Muscle of leg (tissue), 16 donors: ENCODE measurements at places on chromosomes 3 and 15. TPM values are rescaled to one million over a fixed set of nuclear protein-coding genes. Genes with fewer than 3 reads are reported as not detected.

- H3K4me3 ChIP-seq = no peak overlapping the region
- no peaks in the 10 kb centered on the region for H3K27me3 ChIP-seq
- DNase-seq = no peak
- no peak overlapping the region for H3K27ac ChIP-seq
- no peaks in the 10 kb centered on the region for H3K36me3 ChIP-seq
Observed at GRCh38 chr3:32882603-32883025, 64.8 kb downstream of the TRIM71 start.

DNA sequence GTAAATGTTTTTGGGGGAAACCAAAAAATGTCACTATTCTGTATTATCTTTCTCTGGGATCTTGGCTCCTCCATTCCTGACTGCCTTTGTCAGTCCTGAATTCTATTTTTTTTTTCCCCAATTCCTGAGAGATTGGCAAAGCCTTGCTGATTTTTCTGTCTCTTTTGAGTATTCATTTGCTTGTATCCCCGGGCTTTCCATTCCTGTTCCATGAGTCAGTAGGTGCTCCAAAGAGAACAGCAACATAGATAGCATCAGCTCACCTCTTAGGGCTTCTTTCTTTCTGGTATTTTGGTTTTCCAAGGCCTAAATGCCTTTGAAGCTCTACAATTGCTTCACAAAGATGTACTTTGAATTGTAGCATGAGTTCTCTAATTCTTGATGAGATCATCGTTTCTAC is 271.7 kb upstream of the LRRC3B start:
- H3K27me3 ChIP-seq = no peaks in the 10 kb centered on the region
- no peaks in the 10 kb centered on the region for H3K36me3 ChIP-seq
- no peak overlapping the region for H3K27ac ChIP-seq
- no peaks in the 10 kb centered on the region for H3K4me1 ChIP-seq
- DNase-seq = no peak
- H3K4me3 ChIP-seq = no peak overlapping the region

DNA sequence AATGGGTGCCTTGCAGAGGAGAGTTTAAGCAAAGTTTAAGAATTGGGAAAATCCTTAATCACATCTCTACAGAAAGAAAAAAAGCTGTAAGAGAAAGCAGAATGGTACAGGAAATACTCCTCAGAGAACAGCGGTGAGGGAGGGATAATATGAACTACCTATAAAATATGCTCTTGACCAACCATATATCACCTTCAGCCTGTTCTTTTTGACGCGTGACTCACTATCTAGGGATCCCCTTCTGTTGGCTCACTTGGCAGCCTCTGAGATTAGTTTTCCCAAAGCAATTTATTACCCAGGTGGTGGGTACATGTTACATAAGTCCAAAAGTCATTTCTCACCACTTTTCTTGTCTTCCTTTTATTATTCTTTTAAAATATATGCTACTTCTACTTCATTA is 97.7 kb downstream of the CNTN6 start:
- H3K27ac ChIP-seq = no peak overlapping the region
- H3K36me3 ChIP-seq = no peaks in the 10 kb centered on the region
- DNase-seq = no peak

DNA sequence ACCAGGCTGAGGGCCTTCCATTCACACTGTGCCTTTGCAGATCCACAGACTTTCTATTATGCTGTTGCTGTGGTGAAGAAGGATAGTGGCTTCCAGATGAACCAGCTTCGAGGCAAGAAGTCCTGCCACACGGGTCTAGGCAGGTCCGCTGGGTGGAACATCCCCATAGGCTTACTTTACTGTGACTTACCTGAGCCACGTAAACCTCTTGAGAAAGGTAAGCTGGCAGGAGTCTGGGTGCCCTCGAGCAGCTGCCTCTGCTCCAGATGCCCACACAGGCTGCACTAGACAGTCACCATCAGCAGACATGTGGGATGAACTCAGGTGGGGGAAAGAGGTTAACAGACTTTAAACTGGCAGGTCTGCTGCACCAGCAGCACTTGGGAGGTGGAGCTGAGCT is 8.3 kb downstream of the TF start:
- no peaks in the 10 kb centered on the region for H3K27me3 ChIP-seq
- peaks cover 5% of the 10 kb centered on the region for H3K4me1 ChIP-seq
- no peak overlapping the region for H3K27ac ChIP-seq
- H3K4me3 ChIP-seq = no peak overlapping the region
- no peak for DNase-seq

DNA sequence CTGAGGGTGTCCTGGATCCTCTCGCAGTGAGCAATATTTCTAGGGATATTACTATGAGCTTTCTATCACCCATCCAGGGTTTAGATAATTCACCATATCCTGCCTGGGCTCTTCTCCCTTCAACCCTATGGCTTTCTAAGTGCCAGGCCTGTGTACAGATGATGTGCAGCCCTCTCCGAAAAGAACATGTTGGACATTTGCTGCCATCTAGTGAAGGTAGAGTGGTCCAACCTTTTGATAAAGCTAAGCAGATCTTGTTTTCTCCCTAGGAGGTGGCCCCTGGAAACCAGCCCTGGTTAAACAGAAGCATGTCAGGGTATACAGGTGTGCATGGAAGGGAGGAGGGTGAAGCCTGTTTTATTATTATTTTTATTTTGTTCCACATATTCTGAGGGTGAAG is 27.9 kb upstream of the SCN10A start:
- peak; percentile 17 for DNase-seq

GRCh38 chr3:98623572-98624280 is 30.3 kb upstream of the CPOX start:
- H3K27ac ChIP-seq = no peak overlapping the region
- no peaks in the 10 kb centered on the region for H3K27me3 ChIP-seq
- no peak for DNase-seq

DNA sequence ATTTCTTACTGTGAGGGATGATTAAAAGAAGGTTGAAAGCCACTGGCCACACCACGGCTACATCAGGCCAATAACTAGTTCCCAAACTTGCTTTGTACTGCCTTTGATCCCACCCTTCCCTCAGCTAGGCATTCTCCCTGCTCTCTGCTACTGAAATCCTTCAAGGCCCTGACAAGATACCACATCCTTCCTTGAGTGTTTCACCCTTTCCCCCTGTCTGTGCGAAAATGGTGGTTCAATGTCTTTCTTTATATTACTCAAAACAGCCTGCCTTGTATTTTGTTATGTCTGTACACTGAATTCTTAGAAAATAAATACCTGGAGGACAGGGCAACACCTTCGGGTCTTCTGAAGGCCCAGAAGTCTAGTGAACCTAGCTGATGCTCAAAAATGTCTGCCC is 932 bp upstream of the VPS8 start:
- H3K4me3 ChIP-seq = no peak overlapping the region
- no peaks in the 10 kb centered on the region for H3K27me3 ChIP-seq
- DNase-seq = no peak
- H3K4me1 ChIP-seq = peaks cover 11% of the 10 kb centered on the region
- H3K27ac ChIP-seq = no peak overlapping the region

DNA sequence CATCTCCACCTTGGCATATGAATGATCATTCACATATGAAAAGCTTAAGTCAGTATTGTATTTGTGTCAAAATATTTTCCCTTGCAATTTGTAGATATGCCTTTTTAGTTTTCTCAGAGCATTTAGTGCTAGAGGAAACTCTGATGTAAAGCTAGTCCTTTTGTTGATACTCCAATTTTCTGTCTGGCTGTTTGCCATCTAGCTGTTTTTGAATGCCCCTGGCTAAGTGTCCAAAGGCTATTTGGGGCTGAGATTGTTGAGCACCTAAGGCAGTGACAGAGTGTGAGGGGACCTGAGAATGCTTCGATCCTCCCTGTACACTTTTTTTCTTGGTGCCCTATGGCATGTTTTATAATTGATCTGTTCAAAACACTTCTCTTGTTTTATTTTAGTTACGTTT is 3.1 kb downstream of the SLC51B start:
- H3K27me3 ChIP-seq = no peaks in the 10 kb centered on the region
- no peak overlapping the region for H3K27ac ChIP-seq
- H3K4me3 ChIP-seq = no peak overlapping the region
- H3K4me1 ChIP-seq = peaks cover 32% of the 10 kb centered on the region

DNA sequence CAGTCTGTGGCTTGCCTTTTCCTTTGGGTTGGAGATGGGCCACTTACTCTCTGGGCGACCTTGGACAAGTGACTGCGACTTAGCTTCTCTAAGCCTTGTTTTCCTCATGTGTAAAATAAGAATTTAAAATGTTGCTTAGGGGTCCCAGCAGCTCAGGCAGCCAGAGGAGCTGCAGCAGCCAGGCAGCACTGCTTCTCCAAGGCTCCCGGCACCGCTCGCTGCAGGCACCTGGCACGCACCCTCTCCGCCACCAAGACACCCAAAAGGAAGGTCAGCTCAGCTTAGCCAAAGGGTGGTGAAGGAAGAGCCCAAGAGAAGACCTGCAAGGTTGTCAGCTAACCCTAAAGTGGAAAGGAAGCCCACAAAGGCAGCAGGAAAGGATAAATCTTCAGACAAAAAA is 10.7 kb upstream of the AMOTL2 start:
- DNase-seq = no peak
- H3K4me1 ChIP-seq = peaks cover 25% of the 10 kb centered on the region
- peaks cover 4% of the 10 kb centered on the region for H3K27me3 ChIP-seq
- no peak overlapping the region for H3K27ac ChIP-seq
- no peak overlapping the region for H3K4me3 ChIP-seq

DNA sequence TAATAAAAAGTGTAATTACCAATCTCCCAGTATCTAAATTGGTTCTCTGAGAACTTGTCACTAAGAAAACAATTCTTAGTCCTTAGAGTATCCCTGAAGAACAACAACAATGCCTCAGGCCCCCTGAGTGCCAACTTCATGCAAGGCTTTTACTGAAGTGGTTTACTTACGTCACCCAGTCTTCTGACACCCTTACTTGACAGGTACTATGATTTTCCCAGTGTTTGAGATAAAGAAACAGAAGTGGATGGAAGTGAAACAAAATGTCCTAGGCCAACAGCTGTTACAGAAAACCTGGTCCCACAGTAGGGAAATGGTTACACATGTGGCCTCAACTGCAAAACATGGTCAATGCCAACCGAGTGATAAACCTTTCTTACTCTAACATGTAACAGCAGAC is 331.1 kb downstream of the FOXP1 start:
- H3K4me3 ChIP-seq = no peak overlapping the region
- no peaks in the 10 kb centered on the region for H3K36me3 ChIP-seq
- no peak for DNase-seq
- peaks cover 8% of the 10 kb centered on the region for H3K4me1 ChIP-seq
- H3K27me3 ChIP-seq = no peaks in the 10 kb centered on the region
- no peak overlapping the region for H3K27ac ChIP-seq

GRCh38 chr3:175913286-175913685 is 1054.2 kb downstream of the NAALADL2 start:
- H3K27me3 ChIP-seq = no peaks in the 10 kb centered on the region
- no peak overlapping the region for H3K27ac ChIP-seq
- H3K36me3 ChIP-seq = no peaks in the 10 kb centered on the region
- peak; percentile 23 for DNase-seq

- H3K27ac ChIP-seq = no peak overlapping the region
- H3K4me3 ChIP-seq = no peak overlapping the region
- peaks cover 3% of the 10 kb centered on the region for H3K4me1 ChIP-seq
- H3K27me3 ChIP-seq = no peaks in the 10 kb centered on the region
Observed at GRCh38 chr3:99865321-99865720, 47.7 kb downstream of the CMSS1 start.

- peaks cover 77% of the 10 kb centered on the region for H3K36me3 ChIP-seq
- peak; percentile 64 for DNase-seq
- no peaks in the 10 kb centered on the region for H3K27me3 ChIP-seq
Observed at GRCh38 chr15:90482124-90483011, 47.4 kb upstream of the CRTC3 start.

DNA sequence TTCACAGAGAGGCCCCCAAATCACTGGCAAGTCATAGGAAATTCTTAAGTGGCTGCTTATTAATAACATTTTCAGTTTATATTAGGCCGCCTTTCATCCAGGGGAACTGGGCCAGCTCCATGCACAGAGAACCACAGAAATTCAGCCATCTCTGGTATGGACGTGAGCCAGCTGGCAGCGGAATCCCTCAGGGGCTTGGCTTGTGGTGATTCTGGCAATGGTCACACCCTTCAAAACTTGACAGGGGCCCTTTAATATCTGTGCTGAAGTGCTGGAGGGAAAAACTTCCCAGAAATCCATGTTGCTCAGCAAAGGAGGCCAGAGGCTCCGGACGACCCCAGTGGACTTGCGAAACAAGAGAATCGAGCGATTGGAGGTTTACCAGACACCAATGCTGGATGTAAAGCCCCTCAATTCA is 11.3 kb downstream of the PRICKLE2 start:
- H3K27me3 ChIP-seq = no peaks in the 10 kb centered on the region
- H3K4me1 ChIP-seq = peaks cover 50% of the 10 kb centered on the region
- no peaks in the 10 kb centered on the region for H3K36me3 ChIP-seq

GRCh38 chr15:39618063-39618823 is 37.4 kb downstream of the THBS1 start:
- no peaks in the 10 kb centered on the region for H3K27me3 ChIP-seq
- H3K4me3 ChIP-seq = no peak overlapping the region
- DNase-seq = no peak
- H3K27ac ChIP-seq = no peak overlapping the region
- no peaks in the 10 kb centered on the region for H3K4me1 ChIP-seq

DNA sequence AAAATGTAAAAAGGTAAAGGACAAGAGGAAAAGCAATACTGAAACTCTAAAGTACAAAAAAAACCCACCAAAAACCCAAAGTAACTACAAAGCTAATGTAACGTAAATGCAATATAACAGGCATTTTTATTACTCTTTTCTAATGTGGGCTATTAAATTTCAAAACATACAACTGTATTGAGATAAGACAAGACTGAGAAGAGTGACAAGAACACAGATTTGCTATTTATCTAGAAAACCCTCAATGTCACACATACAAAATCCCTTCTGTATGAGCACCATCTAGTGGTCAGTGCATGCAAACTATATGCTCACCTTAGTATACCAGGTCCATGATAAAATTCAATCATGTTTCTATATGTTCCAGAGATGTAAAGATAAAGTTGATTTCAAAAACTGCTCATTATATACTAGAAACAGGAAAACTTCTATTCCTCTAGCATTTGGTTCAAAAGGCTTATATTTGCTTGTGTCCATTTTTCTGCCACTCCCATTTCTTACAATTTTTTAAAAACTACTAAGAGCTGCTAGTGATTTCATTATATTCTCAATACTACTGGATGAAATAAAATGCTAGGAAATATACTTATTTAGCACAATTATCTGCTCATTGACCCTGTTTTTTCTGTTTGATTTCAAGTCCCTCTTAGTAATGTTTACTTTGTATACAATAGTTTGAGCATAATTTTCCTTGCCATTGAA is 111.4 kb downstream of the DLG1 start:
- no peaks in the 10 kb centered on the region for H3K27me3 ChIP-seq
- H3K36me3 ChIP-seq = peaks cover 2% of the 10 kb centered on the region
- no peak overlapping the region for H3K27ac ChIP-seq
- no peak overlapping the region for H3K4me3 ChIP-seq
- peak; percentile 77 for DNase-seq

GRCh38 chr3:55790596-55791350 is 303.7 kb upstream of the WNT5A start:
- no peaks in the 10 kb centered on the region for H3K36me3 ChIP-seq
- no peak overlapping the region for H3K4me3 ChIP-seq
- DNase-seq = no peak
- no peaks in the 10 kb centered on the region for H3K27me3 ChIP-seq

GRCh38 chr15:83610901-83611685 is 42.8 kb upstream of the ADAMTSL3 start:
- no peaks in the 10 kb centered on the region for H3K27me3 ChIP-seq
- no peaks in the 10 kb centered on the region for H3K36me3 ChIP-seq

The WWTR1 gene
- polyA plus RNA-seq = 74.7 TPM

The SI gene
- polyA plus RNA-seq = 27.6 TPM

The MESP2 gene
- 0.11 TPM for polyA plus RNA-seq

The EXD1 gene
- polyA plus RNA-seq = not detected

The BHLHE40 gene
- polyA plus RNA-seq = 24.4 TPM

The SLC9C1 gene
- polyA plus RNA-seq = 0.41 TPM

The WDR76 gene
- polyA plus RNA-seq = 8.7 TPM

The IREB2 gene
- polyA plus RNA-seq = 36.9 TPM
